AG04450 (cell line): ENCODE measurements at places on chromosomes 11 and 22.

DNA sequence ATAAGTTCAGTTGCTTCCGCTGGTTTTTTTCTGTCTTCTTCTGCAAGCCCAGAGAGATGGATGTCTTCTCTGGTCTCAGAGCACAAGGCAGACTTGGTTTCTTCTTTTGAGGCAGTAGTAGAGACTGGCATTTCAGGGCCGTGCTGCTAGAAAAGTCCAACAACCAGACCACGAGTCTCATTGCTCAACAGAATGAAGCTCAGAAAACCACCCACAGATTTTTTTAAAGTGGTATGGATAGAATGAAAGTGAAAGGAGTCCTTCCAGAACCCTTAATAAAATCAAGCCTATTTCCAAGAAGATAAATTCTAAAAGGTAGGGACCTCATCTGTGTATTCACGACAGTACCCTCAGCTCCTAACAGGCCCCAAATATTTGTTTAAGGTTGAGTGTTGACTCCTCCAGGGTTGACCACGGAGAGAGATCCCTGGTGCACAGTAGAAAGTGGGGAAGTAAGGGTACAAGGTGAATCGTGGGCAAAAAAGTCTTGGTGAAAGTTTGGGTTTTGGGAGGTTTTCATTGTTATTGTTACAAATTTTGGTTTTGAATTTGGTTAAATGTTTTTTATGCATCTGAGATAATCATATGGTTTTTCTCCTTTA, 43.6 kb upstream of the DDX6 start:
- no peak for DNase-seq

DNA sequence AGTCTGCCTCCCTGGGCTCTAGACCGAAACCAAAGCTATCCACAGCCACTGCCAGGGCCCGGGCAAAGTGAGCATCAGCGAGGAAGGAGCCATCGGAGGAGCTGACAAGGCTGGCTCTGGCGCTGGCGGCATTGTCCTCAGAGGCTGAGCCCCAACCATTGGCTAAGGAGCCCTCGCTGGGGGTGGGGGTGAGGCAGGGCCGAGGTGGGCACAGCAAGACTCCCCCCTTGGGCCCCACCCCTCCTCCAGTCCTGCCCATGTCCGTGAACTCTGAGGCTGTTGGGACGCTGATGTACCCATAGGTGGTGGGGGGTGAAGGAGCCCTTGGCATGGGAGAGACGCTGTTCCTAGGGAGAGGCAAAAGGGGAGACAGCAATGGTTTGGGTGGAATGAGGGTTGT, 11.2 kb downstream of the ROBO4 start:
- no peak for DNase-seq

DNA sequence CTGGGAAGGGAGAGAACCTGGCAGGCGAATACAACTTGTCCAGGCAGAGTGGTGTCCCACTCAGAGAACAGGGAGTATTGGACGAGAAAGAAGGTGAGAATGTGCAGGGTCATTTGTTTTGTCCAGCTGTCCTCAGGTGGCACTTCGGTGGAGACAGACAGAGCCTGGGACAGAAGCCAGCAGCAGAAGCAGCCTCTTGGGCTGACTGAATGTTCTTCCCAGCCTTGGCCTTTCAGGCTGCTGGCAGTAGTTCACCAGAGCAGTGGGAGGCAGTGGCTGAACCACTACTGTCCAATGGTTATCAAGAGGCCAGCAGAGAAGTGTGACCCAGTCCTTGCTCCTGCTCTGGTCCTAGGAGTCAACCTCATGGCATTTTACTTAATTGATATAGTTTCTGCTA, 331.1 kb upstream of the NARS2 start:
- no peak for DNase-seq

DNA sequence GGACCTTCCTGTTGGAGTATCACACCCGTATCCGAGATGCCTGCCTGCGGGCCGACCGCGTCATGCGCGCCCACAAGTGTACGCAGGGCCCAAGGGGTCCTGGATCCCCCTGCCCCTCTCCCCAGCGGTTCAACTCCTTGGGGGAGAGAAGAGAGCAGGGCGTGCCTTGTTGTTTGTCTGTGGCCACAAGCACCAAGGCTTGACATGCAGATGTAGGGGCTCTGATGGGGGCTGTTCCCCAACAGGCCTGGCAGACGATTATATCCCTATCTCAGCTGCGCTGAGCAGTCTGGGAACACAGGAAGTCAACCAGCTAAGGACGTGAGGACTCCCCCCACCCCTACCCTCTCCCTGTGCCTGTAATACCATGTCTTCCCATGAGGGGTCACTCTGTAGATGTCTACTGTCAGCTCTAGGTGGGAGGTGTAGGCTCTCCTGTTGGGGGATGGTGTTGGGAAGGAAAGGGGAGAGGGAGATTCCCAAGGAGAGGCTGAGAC, 6.8 kb downstream of the CFL1 start:
- DNase-seq: no peak

- no peak for DNase-seq
These were observed 71.1 kb downstream of the RPUSD4 start for GRCh38 chr11:126140201-126140925.

GRCh38 chr11:96607864-96608558, 218.2 kb downstream of the JRKL start:
- no peak for DNase-seq

GRCh38 chr22:47594836-47595521, 832.5 kb downstream of the TBC1D22A start:
- no peak for DNase-seq

- no peak for DNase-seq
These were observed 28.9 kb downstream of the CD5 start for GRCh38 chr11:61131186-61131585.
